ENCODE measurements at places on chromosomes 4 and X.

- DNase-seq = no peak
Measured at GRCh38 chr4:86688026-86688425, 93.9 kb downstream of the PTPN13 start.

- DNase-seq = no peak
Measured at GRCh38 chrX:19576742-19577141, 61.4 kb upstream of the MAP3K15 start.

GRCh38 chr4:43456383-43456782 is 563.9 kb downstream of the GRXCR1 start:
- DNase-seq = no peak

GRCh38 chr4:20572976-20573375 is 127.3 kb upstream of the PACRGL start:
- no peak for DNase-seq
